Activated CD4-positive, alpha-beta T cell treated with anti-CD3 and anti-CD28 coated beads for 1 hour (primary cell): ENCODE measurements at places on chromosomes 4 and X.

DNA sequence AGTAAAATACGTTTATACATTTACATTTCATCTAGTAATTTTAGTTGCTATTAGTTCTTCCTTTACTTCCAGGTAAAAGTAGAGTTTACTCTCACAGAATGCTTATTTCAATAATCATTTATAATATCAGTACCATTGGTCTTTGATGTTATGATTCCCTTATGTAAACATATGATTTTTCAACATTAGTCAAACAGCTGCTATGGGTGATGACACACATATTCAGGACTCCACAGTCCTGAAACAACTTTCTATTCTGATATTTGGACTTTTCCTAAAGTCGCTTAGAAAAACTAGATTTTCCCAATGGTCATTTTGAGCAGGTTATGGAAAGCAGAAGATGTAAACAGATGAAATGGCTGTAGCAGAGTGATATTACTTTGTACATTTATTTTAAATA, 369.8 kb downstream of the UNC5C start:
- no peak for DNase-seq

- DNase-seq = no peak
Observed at GRCh38 chrX:2500091-2500802, 529 bp downstream of the DHRSX start.

GRCh38 chrX:16155581-16156096, 11.6 kb upstream of the MAGEB17 start:
- no peak for DNase-seq

DNA sequence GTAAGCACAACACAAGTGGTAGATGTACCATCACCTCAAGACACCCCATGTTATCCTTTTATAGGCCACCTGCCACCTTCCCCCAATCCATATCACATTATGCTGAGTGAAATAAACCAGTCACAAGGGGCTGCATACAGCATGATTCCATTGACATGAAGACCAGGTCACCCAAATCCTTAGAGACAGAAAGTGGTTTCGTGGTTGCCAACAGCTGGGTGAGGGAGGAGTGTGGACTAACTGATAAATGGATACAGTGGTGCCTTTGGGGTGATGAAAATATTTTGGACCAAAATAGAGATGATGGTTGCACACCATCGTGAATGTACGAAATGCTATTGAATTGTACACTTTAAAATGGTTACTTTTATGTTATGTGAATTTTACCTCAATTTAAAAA, 65.7 kb upstream of the DMD start:
- no peak for DNase-seq

DNA sequence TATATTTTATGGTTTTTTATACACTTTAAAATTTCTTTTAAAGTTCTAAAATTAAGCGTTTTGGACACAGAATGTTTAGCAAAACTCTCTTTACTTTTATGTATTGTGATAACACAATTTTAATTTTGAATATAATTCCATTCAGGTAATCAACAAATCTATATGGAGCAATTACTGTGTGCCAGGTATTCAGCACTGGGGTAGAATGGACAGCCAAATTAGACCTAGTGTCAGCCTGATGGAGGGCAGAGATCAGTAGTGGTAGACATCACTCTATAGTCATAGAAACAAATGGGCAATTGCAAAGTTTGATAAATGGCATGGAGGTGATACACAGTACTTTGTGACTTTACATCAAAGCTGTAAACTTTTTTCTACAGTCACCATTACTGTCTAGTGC, 41.8 kb upstream of the UNC5C start:
- DNase-seq = no peak

GRCh38 chr4:95643627-95644026, 94.9 kb upstream of the UNC5C start:
- DNase-seq = no peak

GRCh38 chr4:35639929-35640328, 604.4 kb downstream of the ARAP2 start:
- DNase-seq = no peak

- no peak for DNase-seq
Observed at GRCh38 chr4:30434656-30435055, 285.5 kb upstream of the PCDH7 start.

DNA sequence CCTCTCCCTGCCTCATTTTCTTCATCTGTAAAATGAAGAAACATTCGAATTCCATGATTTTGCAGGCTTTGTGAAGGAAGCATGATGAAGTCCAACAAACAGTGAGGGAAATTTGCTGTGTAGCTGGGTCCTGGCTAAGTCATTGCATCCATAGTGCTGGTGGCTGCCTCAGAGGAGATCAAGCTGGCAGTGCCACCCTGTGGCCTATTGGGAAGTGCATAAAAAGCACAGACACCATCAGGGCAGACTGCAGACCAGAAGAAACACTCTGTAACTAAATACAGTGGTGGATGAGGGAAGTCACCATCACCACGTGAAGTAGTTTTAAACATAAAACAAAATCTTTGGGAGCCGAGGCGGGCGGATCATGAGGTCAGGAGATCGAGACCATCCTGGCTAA, 40.7 kb upstream of the DDX3X start:
- DNase-seq = no peak

DNA sequence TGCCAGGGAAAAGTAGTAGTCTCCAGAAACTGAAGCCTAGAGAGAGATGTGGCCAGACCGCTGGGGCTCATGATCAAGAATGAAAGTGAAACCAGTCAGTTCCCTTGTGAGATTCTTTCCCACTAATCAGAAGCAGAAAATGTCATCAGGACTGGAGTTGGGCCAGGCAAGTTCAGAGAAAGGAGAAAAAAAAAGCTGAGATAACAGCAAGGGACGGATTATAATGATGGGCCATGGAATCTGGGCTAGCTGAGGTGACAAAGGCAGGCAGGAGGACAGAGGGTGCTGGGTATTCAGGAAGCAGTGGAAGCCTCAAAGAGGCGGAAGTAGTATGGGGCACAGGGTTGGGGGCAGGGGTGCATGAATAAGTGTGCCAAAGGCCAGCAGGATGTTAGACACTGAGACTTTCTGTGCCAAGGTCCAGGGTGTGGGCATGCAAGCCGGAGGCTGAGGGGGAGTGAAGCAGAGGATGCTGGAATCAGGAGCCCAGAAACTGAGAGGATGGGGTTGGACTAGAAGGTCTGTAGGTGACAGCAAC, 2.5 kb downstream of the CXorf38 start:
- DNase-seq = peak; percentile 17

DNA sequence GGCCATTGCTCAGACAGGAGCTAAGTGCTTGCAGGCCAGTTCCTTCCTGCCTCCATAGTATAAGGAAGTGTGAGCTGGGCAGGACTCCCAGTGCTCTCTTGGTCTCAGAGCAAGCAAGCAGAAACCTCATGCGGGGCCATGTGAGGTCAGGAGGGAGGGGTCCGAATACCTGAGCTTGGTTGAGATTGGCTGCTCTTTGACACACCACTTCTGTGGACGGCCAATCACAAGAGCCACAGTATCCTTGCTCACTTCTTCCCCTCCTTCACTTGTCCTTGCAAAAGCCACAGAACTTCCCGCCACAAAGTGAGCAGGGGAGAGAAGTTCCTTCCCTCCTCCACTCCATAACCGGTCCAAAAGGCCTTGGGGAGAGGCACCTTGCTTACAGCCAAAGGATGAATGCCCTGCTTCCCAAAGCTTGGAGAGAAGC, 56.7 kb downstream of the PRPS1 start:
- no peak for DNase-seq

- no peak for DNase-seq
Observed at GRCh38 chrX:119871245-119871598, 311 bp downstream of the RNF113A start.

GRCh38 chr4:123170843-123171242, 225.8 kb upstream of the SPRY1 start:
- no peak for DNase-seq

DNA sequence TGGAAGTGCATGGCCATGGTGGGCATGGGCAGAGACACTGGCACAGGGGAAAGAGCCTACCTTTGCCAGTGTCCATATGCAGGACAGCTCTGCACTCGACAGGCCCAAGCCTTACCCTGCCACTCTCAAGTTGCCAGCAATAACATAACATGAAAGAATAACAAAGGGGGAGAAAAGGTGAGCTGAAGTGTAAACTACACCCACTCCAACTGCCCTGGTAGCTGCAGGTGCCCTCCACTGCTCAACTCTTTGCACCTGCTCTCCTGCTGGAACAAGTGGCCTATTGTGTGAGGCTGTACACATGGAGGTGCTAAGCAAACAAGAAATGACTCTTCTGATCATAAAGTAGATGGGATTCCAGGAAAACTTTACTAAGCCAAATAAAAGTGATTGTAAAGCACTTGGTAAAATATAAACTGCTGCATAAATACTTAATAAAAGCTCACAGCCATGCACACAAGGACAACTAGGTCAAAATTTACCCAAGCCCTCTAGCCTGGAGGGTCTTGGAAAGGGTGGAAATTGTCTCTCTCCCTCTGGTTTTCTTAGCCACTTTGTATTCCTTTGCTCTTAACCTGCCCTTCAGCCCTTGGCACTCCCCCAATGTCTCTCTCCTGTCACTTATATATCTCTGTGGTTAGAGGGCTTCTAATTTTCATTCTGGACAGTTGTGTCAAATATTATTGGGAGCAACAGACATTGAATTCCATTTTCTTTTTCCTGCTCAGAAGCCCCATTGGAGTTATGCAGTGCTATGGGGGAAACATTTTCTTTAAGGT, 261.2 kb upstream of the GPC4 start:
- no peak for DNase-seq

- no peak for DNase-seq
Observed at GRCh38 chrX:132227383-132228112, 8.3 kb upstream of the RAP2C start.

DNA sequence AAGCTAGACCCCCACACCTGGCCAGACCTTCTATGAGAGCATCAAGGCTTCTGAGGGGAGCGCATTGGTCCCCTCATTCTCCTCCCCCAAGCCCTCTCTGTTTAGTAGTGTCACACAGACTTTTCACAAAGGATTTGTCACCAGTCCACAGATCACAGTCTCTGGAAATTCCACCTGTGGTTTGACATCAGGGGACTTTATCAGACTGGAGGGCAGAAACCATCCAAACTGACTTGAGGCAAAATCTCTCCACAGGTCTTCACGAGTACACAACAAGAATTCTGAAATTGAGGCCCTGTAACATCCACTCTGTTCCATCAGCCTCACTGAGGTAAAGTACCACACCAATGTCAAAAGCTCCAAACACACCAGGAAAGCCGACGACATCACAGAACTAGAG, 112.5 kb downstream of the SH3KBP1 start:
- no peak for DNase-seq

GRCh38 chrX:19064175-19064574, 58.1 kb downstream of the ADGRG2 start:
- no peak for DNase-seq

GRCh38 chr4:38223782-38224236, 263.6 kb downstream of the PTTG2 start:
- no peak for DNase-seq

DNA sequence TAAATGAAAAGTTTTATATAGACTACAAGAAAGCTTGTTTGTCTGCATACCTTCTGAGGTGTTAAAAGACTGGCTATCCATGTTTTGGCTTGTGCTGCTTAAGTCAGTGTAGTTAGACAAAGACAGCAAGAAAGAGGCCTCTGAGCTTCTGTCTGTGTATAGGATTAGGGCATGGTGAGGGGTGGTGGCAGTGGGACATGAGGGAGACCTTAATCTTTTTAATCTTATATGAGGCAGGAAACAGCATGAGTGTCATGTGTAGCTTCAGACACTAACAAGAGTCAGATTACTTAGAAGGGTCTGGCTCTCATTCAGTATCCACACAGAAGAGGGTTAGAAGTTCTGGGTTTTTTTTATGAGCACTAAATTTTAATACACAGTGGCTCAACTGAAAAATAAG, 213.3 kb downstream of the GABRG1 start:
- DNase-seq = no peak

- no peak for DNase-seq
Observed at GRCh38 chrX:8147226-8147625, 23.8 kb downstream of the VCX2 start.

DNA sequence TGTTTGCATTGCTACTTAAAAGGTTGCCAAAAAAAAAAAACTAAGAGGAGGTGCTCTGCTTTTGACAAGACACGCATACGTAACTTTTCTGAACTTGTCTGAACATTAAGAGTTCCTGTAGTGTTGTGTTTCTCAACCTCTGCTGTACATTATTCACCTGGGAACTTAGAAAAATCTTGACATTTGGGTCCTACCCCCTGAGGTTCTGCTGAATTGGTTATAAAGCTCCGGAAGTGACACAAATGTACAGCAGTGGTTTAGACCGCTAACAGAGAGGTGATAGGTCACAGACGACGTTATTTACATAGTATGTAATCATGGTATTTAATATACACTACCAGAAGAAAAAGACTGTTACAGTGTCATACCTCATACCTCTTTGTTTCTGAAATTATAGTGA, 61.1 kb downstream of the CPEB2 start:
- no peak for DNase-seq

GRCh38 chr4:168841000-168841671, 168.9 kb downstream of the CBR4 start:
- DNase-seq = no peak

DNA sequence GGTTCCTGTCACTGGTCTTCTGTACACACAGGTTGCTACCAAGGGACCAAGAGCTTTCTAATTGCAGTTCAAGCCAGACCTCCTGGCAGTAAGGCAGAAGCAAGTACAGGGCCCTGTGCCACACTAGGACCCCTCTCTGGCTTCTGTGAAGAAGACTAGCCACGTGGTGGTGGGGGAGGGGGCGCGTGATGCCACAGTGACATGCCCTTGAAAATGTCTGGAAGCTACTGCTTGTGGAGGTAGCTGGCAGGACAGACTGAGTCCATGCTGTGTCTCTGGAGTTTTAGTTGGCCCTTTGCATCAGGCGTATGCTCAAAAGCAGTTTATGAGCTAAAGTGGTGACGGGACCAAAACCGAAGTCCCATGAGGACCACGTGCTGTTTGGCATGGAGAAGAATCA, 50.9 kb downstream of the RTL5 start:
- no peak for DNase-seq

DNA sequence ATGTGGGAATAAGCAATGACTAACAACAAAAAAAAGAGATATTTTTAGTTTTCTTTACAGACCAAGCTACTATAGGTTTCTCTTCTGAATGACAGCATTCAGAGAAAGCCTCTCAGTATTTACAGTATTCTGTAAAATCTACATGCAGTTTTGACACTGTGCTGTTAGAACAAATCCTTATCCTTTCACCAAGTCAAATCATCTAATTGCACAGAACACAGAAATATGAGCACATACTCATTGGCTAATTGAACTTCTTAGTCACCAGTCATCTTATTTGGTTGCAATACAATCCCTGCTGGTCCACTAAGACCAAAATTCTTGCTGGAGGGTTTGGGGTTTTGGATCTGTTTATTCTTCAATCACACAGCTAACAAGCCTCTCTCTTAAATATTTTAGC, 5.7 kb downstream of the ACOT9 start:
- DNase-seq = no peak

DNA sequence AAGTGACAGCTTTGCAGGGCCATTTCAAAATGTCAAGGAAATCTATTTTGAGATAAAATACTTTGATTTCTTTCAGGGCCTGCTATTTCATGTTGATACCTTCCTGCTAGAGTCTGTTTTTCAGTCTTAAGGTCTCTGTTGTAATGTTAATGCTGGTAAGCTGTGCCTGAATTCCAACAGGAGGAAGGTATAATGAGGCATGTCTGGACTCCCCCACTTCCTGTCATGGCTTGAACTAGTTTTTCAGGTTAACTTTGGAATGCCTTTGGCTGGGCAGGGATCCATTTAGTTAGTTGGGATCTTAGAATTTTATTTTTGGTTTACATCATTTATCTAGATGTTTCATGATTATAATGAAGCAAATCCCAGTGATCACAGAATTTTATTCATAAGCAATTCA, 279.0 kb downstream of the CFAP47 start:
- no peak for DNase-seq
